ENCODE measurements at places on chromosomes 12 and 14. TPM values are rescaled to one million over a fixed set of nuclear protein-coding genes. Genes with fewer than 3 reads are reported as not detected.

DNA sequence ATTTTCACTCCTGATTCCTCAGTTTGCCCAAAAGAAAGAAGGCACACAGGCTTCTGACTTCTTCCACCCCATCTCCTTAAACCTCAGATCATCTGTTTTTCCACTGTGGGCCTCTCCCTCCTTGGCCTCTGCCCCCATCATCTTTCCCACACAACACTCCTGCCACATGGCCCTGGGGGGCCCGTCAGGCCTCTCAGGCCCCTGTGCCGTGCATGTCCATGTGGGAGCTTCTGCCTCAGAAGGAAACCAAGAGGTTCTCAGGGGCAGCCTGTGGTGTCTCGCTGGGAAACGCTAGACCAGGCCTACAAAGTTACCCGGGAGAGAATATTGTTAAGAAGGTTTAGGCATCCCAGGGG lies 8.0 kb downstream of the KLHL33 start:
- DNase-seq = no peak

NID2 gene
- 254 TPM for polyA plus RNA-seq

DNA sequence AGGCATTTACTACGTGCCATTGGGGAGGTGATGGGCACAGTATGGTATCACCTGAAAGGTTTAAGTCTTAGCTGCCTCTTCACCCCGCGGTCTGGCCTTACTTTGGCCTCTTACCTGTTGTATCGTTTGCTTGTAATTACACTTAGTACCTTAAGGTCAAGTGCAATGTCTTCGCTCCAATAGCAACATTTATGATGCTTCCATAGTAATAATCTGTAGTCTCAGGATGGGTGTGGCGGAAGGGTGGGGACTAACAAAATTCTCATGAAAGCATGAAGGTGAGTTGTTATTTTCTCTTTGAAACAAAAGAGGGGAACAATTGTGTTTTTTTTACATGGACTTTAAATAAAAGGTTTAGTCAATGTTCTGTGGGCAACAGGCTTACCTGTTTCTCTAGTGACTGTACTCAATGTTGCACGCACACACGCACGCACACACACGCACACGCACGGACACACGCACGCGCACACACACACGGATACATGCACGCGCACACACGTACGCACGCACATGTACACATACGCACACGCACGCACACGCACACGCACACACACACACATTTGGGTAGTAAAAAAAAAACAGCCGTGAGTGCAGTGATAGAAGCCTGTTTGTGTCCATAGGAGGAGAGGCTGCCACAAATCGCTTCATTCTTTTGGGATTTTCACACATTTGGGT lies 91.4 kb downstream of the DNAH10 start:
- DNase-seq = no peak

- DNase-seq = no peak
Observed at GRCh38 chr12:20040831-20041230, 327.5 kb upstream of the PDE3A start.

- no peak for DNase-seq
Observed at GRCh38 chr14:93120517-93120916, 4.8 kb upstream of the ITPK1 start.

ZNF140 gene
- 41.1 TPM for polyA plus RNA-seq

DNA sequence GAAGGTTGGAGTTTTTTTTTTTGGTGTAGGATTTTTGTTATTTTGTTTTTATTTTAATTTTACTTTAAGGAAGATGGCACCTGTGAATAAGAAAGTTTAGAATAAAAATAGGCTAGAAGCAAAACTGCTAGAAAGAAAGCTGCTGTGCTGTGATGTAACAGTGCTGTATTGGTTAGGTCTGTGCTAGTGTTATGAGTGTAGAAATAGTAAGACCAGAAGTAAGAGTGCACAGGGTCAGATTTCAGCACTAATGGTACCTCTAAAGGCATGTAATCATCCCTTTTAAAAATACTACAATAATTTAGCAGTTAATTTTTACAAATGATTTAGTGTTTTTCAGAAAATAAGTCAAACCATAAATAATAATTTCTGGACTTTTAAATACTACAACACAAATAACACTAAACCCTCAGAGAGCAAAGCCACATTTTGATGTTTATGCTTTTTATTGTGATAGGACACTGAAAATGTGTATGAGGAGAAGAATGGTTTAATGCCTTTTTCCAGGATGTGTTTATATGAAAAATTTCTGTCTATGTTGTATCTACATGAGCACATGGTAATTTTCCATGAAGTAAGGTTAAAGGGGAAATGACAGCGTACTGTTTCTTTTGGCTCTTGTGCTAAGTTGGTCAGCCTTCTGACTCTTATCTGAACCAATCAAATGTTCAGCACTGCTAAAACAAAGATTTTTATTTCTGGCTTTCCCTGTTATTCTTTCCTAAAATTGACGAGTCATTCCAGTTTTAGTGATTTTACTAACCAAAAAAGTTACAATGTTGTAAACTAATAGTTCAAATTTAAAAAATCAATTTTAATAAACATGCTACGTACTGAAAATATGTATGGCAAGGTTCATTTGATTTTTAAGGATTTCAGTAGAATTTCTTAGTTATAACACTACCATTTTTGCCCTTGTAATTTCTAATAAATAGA lies 96.1 kb downstream of the PPHLN1 start:
- DNase-seq = peak; percentile 16

ZNF385A gene
- polyA plus RNA-seq = 9.4 TPM

- DNase-seq = no peak
Observed at GRCh38 chr14:68634874-68635595, 157.8 kb downstream of the ZFP36L1 start.

DNA sequence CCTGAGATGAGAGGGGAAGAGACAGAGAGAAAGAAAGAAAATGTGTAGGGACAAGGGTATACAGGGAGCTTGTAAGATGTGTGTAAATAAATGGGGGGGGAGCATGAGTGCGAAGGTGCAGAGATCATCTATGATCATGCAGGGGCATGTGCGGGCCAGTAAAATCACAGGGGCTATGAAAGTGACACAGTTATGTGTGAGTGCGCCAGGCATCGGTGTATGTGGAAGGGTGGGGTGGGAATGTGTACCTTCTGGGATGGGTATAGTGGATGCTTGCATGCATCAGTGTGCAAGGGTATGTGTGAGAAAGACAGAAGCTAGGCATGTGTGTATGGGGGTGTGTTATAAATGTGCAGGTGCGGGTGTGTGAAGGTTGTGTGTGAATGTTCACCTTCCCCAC lies 18.4 kb upstream of the KRT78 start:
- DNase-seq = peak; percentile 13

- no peak for DNase-seq
Observed at GRCh38 chr12:10965476-10965875, 21.2 kb downstream of the TAS2R50 start.

CBLN3 gene
- polyA plus RNA-seq = 3.6 TPM

DNA sequence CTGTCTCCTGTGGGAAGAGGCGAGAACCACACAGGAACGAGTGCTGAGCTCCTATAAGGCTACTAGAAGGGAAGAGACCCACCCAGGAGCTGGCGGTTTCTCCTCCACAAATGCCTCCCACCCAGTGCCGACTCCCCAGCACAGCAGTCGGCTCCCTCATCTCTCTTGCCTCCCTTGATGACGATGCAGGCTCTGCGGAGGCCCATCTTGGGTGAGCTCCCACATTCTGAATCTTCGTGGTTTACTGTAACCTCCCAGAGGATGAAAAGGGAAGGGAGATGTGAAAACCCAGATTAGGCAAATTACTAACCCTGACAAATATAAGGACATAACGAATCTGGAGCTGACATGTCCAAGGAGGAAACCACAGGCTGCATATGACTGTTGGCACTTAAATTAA lies 23.8 kb downstream of the GRIN2B start:
- no peak for DNase-seq

DNA sequence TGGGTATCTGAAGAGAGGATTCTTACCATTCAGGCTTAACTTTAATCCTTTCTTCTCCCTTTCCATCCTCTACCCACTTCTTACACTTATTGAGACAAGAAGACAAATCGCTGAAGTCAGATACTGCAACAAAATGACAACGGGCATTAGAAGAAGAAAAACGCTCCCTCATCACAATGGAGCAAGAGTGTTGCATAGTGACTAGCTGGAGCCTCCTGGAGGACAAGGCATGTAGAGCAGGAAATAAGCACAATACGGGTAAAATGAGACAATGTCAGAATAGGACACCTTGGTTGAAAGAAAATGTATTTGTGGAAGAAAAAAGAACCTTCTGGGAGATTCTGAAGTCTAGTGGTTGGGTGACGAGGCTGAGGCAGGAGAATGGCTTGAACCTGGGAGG lies 501.0 kb downstream of the RERGL start:
- no peak for DNase-seq

Measured in left lung (tissue), 14 donors.